GM23338 (cell line): ENCODE measurements at places on chromosomes 13 and 19. TPM values are rescaled to one million over a fixed set of nuclear protein-coding genes. Genes with fewer than 3 reads are reported as not detected.

Gene ZNF132
- 3.0 and 5.2 TPM in 2 replicates for total RNA-seq

GRCh38 chr13:114101358-114102130 is 30.9 kb downstream of the RASA3 start:
- DNase-seq, result no peak
- no peaks in the 10 kb centered on the region for H3K4me1 ChIP-seq
- H3K27ac ChIP-seq, result peak overlapping the region; percentile 45; the same call in 1 of the 2 replicates
- H3K36me3 ChIP-seq, result no peaks in the 10 kb centered on the region

DNA sequence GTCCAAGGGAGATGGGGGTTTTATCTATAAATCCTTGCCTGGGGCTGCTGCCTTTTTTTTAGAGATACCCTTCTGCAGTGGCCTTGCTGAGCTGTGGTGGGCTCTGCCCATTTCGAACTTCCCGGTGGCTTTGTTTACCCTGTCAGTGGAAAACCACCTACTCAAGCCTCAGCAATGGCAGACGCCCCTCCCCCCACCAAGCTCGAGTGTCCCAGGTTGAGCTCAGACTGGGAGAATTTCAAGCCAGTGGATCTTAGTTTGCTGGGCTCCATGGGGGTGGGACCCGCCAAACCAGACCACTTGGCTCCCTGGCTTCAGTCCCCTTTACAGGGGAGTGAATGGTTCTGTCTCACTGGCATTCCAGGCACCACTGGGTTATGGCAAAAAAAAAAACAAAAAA is 21.6 kb downstream of the LGALS13 start:
- H3K4me1 ChIP-seq, result peaks cover 10% of the 10 kb centered on the region
- DNase-seq, result peak; percentile 43
- H3K27me3 ChIP-seq, result peaks cover 9% of the 10 kb centered on the region; the same call in 1 of the 2 replicates
- no peaks in the 10 kb centered on the region for H3K36me3 ChIP-seq
- H3K27ac ChIP-seq, result no peak overlapping the region
- 0 out of 2 replicates have a peak overlapping the region, but pooled peaks have one; percentile 23 for H3K4me3 ChIP-seq

GRCh38 chr19:48461651-48461981 is 6.2 kb downstream of the KCNJ14 start:
- H3K36me3 ChIP-seq, result no peaks in the 10 kb centered on the region
- no peak for DNase-seq
- H3K27ac ChIP-seq, result no peak overlapping the region
- no peaks in the 10 kb centered on the region for H3K27me3 ChIP-seq
- no peak overlapping the region for H3K4me3 ChIP-seq
